ENCODE measurements at places on chromosomes 7 and 10. TPM values are rescaled to one million over a fixed set of nuclear protein-coding genes. Genes with fewer than 3 reads are reported as not detected.

Gene VWC2
- 0.70 TPM for total RNA-seq

Gene SPDYE6
- total RNA-seq = not detected

Gene SUPV3L1
- 27.9 TPM for total RNA-seq

Gene NOBOX
- total RNA-seq = not detected

Gene ANKRD61
- total RNA-seq = not detected

Gene CRYGN
- total RNA-seq = 1.2 TPM

Gene MMD2
- total RNA-seq = not detected

Gene GPR15LG
- 0.64 TPM for total RNA-seq

Gene CCDC186
- total RNA-seq = 20.3 TPM

Gene LRRC4
- 3.4 TPM for total RNA-seq

Gene OR2A2
- total RNA-seq = not detected

Gene PSD
- 11.7 TPM for total RNA-seq

Gene NUTM2D
- 5.0 TPM for total RNA-seq

Gene ACBD7
- total RNA-seq = 5.1 TPM

Gene CACNB2
- total RNA-seq = 3.8 TPM

Gene C10orf53
- total RNA-seq = not detected

Measured in metanephros (tissue), 2 donors.